ENCODE measurements at places on chromosomes 11 and 22. TPM values are rescaled to one million over a fixed set of nuclear protein-coding genes. Genes with fewer than 3 reads are reported as not detected.

DNA sequence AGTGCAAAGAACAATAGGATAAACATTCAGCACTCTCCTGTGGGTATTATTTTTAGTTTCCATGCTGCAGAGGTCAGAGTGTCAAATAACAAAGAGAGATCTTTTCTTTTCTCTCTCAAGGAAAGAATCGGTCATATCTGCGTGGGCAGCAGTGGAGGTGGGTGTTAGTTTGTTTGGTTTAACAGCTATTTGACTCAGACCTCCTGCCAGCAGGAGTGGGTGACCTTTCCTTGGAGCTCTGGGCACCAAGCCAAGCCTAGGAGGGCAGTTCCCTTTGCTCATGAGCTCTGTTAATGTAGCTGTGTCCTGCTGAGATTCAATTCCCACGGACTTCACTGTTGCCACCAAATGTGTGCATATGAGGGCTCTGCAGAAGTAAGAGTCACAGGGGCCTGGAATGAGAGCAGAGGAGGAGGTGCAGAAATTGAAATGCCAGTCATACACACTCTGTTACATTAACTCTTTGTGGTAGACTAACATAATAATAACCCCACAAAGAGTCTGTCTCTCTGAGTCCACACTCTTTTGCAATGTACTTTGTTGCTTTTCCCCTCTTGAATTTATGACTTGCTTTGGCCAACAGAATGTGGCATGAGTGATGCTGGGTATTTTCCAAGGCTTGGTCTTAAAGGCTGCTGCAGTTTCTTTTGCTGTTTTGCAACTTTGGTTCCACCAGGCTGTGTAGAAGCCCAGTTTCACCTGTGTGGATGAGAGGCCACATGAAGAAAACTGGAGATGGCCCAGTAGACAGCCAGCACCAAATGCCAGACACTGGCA lies 76.0 kb upstream of the GRK3 start:
- DNase-seq, result peak; percentile 79

- no peak for DNase-seq
These were observed 8.4 kb upstream of the RASSF10 start for GRCh38 chr11:13000721-13001120.

- peak; percentile 48 for DNase-seq
These were observed 11.8 kb downstream of the TUB start for GRCh38 chr11:8092587-8093424.

- no peak for DNase-seq
These were observed 2.0 kb downstream of the SIPA1 start for GRCh38 chr11:65639623-65640482.

GRCh38 chr11:102664001-102664752 lies 39.0 kb upstream of the MMP20 start:
- DNase-seq, result no peak

Gene UPK3A
- total RNA-seq, result not detected

DNA sequence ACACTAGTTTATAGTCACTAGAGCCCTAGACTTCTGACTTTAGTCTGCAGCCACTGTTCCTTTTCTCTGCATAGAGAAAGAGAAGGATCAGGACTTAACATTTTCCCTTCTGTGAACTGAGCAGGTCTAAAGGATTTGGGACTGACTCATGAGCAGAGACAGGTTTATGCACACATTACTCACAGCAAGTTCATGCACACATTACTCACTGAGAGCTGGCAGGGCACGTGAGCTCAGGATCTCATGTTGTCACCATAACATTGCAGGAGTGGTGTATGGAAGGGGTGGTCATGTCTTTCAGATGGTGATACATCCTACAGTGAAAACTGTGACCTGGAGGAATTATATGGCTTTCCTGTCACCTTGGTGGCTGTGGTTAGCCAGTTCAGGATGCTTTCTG lies 56.4 kb downstream of the CEP164 start:
- peak; percentile 87 for DNase-seq

DNA sequence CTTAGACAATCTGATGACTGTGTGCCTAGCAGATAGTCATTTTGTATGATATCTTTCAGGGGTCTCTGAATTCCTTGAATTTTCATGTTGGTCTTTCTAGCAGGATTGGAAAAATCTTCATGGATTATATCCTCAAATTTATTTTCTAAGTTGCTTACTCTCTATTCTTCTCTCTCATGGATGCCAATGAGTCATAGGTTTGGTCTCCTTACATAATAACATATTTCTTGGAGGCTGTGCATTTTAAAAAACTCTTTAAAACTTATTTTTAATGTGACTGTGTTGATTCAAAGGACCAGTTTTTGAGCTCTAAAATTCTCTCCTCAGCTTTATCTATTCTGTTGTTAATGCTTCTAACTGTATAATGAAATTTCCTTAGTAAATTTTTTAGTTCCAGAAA lies 198.7 kb downstream of the AASDHPPT start:
- no peak for DNase-seq

Gene MYOD1
- not detected for total RNA-seq

GRCh38 chr22:46308283-46308988 lies 11.8 kb downstream of the GTSE1 start:
- DNase-seq, result no peak

GRCh38 chr11:78345450-78345849 lies 72.2 kb downstream of the GAB2 start:
- DNase-seq, result no peak

DNA sequence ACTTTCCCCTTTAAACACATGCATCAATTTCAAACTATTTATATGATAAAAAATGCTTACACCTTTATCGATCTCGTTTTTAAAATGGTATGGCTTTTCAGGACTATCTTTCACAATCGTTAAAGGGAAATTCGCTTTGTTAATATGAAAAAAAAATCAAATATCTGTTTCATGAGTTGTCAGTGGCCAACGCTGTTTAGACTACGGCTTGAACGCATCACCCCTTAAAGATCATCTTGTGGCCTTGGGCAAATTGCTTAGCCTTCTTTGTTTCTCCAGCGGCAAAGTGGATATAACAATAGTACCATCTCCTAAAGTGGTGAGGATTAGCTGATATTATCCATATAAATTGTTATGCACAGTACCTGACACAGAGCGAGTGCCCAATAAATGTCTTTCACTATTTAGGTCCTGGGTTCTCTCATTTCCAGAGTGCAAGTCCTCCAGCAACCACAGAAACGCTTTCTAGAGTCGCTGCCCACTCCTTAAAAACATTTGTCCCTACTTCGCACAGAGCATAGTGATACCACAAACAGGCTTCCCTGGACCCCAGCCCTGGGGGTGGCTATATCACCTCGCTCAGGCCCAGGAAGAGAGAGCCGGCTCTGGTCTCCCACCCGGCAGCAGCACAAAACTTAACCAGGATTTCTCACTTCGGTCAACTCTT lies 904 bp downstream of the SLC35F2 start:
- peak; percentile 26 for DNase-seq

DNA sequence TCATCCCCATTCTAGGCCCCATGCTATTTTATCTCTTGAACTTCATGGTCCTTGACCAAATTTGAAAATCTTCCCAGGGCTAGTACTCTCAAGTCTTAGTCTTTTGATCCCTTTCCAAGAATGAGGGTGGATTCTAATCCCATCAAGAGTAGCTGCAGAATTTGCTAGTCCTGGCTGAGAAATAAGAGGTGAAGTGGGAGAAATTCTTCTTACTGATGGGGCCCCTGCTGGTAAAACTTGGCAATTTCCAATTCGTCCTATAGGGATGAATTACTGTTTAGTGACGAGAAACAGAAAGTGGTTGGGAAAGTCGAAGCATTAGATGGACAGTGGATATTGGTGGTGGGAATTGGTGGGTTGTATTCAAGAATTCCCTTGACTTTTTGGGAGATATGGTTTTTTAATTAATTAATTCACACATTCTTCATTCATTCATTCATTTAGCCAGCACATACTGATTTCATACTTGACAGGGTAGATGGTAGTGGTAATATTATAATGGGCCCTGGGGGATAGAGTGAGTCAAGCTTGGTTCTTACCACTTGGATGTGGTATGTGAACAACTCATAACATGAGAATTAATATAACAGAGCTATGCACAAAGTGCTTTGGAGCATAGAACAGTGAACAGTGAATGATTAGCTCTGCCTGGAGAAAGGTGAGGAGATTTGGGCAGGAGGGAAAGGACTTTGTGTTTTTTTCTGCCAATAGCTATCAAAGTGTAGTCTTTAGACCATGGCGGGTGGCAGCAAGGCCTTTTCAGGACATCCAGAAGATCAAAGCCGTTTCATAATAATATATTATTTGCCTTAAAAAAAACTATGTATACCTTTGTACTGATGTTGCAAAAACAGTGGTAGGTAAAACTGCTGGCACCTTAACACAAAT lies 103.8 kb downstream of the STIM1 start:
- peak; percentile 79 for DNase-seq

DNA sequence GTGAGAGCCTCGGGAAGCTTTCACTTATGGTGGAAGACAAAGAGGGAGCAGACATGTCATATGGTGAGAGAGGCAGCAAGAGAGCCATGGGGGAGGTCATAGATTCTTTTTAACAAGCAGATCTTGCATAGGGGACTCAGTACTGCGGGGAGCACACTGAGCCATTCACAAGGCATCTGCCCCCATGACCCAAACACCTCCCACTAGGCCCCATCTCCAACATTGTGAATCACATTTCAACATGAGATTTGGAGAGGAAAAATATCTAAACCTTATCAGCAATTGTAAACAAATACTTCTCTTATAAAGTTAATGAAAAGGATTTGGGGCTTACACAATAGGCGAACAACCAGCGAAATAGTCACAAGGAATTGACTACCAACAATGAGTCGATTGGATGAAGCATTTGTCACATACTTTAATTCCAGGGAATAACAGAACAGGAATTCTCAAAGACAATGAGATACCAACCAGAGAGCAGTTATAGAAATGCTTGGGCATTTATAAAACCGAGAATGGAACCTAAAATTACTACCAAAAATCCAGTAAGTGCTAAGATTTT lies 7.3 kb downstream of the DDI1 start:
- DNase-seq, result no peak

Gene AGBL2
- 2.3 TPM for total RNA-seq

DNA sequence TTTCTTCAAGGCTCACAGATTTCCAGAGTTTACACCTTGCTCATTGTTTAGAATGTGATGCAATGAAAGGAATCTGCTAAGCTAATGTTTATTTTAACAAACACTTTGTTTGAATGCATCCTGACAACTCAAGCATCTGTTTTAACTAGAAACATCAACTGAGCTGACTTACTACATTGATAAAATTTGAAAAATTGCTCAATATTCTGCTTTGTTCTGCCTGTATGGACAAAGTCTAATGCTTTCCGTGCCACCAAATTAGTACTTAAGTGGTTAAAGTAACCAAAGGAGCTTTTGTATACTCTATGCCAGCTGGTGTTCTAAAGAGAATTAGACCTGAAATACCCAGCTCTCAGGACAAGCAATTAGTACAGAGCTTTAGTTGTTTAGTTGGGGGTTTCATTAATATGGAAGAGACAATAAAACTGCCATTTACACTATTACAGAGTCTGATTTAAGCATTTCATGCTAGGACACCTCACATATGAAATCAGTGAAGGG lies 105.2 kb downstream of the MAML2 start:
- DNase-seq, result no peak

DNA sequence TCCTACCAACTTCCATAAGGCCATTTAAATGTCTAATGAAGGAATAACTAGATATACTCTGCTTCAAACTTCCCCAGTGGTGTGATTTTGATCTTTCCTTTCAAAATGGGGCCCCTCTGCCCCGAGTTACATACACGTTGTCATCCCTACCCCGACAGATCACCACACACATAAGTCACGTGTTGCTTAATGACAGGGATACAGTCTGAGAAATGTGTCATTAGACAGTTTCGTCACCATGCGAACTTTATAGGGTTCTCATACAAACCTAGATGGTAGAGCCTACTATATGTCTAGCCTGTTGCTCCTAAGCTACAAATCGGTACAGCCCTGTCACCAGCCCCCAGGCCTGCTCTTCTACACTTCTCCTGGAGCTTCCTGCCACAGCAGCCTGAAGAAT lies 49.8 kb upstream of the SCUBE2 start:
- no peak for DNase-seq

- DNase-seq, result peak; percentile 11
These were observed 8.4 kb downstream of the DAGLA start for GRCh38 chr11:61688365-61689163.

DNA sequence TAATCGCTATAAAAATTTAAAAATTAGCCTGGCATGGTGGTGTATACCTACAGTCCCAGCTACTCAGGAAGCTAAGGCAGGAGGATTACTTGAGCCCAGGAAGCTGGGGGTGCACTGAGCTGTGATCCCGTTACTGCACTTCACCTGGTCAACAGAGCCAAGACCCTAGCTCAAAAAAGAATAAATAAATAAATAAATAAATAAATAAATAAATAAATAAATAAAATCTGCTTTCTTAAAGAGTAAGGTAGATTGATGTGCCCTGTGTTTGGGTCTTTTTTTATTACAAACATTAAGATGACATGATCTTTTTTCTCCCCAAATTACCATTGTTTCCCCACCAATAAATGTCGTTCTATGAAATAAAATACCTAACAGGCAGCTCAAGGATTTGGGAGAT lies 114.3 kb upstream of the APOA1 start:
- DNase-seq, result no peak

All from mammary epithelial cell (primary cell).